Activated naive CD4-positive, alpha-beta T cell treated with Interleukin-2 at 50 U/mL for 16 hours (primary cell): ENCODE measurements at places on chromosomes 1 and 21.

DNA sequence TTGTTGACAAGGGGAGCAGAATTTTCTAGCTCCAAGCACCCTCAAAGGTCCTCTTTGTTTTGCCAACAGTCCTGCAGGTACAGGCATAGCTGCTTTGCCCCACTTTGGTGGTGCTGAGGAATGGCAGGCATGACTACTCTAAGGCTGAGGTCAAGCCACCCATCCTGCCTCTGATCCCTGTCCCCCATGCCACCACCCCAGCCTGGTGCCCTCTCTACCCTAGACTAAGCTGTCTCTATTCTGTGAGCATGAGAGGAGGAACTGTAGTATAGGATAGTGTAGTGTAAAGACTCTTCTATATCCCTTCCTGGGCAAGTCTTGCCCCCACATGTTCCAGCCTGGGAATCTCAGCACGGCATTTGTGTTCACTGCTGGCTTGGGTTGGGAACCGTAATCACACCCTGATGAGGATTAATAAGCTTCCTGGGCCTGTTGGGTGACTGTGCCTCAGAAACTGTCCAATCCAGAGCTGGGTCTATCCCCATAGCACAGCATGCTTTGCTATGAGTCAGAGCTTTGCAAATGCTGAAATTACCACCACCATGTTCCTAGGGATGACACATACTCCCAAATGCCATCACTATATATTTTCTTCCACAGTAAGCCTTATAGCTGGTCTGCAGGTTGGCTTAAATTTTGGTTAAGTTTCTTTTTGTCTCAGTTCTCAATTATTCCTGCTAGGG, 105.7 kb upstream of the PPP2R5A start:
- DNase-seq, result no peak

- DNase-seq, result no peak
Observed at GRCh38 chr1:242398351-242398750, 126.1 kb downstream of the PLD5 start.

DNA sequence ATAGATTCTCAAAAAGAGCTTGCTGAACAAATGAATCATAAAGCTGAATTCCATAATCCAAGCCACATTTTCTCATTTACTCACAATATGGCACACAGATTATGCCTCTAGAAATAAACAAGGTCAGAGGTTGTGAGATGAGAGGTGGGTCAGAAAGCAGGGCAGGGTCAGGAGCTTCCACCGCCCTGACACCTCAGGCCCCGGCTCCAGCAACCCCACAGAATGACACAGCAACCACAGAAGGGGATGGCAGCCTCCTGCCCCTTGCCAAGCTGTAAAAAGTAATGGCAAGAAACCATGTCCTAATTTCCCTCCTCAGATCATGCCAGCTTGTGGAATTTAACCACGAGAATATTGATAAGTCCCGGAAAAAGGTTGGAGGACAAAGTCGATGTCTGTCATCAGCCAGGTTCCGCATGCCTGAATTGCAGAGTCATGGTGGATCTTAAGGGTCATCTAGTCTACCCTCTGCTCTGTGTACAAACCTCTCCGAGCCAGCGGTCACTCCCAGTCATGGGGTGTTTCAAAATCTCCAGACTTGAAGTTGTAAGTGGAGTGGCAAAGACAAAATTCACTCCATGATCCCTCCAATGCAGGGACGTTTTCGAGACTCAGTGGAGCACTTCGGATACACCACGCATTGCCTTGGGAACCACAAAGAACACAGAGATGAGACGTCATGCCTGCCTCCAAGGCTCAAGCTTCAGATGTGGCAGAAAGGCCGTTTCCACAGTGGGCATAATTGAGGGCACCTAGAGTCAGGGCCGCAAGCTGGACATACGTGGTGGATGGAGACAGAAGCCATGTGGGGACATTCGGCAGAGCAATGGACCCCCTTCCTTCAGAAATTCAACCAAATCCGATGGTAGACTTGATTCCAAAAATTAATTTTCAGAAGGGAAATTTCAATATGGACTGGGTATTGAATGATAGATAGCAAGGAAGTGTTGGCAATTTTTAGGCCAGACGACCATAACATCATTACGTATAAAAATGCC, 254.0 kb downstream of the TOMM20 start:
- DNase-seq, result no peak

DNA sequence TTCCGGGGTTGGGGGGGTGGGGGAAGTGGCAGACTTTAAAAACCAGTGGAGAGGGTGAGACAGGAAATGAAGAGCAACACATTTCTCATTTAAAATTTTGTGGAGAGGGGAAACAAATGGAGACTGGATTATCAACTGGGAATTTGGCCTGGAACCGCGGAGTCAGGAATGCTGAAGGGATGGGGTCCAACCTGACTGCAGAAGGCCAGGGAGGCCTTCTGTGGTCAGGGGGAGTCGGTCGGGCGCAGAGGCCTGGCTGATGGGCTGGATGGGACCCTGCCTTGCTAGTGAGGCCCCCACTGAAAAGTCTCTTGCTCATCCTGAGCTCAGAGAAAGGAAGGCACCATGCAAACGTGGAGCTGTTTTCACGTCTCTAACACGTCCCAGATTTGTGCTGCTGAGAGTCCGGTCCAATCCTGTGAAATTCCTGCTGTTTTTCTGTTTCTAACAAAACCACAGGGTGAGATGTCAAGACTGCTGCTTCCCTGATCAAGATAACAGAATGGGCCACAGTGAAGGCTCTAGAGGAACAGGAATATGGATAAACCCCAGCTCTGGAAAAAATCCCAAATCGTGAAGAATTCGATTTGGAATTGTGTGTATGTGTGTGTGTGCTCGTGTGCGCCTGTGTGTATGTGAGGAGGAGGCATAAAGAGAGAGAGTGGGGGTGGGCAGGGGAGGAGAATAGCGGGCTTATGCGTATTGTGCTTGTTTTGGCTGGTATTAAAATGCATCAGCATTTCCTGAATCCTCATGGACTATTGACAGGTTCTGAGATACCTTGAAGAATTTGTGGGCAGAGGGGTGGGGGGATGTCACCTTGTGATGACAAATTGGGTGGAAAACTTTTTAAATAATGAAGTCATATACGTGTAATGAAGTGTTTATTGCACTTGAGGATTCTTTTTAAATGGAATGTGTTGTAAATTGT, 117.4 kb downstream of the NGF start:
- DNase-seq, result no peak

GRCh38 chr1:18539171-18539570, 58.4 kb downstream of the KLHDC7A start:
- no peak for DNase-seq

DNA sequence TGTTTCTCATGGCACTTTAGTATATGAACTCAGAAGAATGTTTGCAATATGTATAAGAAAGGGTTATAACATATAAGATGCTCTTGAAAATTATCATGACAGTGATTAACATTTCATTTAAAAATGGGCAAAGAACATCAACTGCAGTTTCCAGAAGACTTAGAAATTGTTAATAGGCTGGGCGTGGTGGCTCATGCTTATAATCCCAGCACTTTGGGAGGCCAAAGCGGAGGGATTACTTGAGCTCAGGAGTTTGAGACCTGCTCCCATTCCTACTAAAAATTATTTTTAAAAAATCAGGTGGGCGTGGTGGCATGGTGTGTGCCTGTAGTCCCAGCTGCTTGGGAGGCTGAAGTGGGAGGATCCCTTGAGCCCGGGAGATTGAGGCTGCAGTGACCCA, 23.1 kb downstream of the MTF2 start:
- DNase-seq, result no peak

DNA sequence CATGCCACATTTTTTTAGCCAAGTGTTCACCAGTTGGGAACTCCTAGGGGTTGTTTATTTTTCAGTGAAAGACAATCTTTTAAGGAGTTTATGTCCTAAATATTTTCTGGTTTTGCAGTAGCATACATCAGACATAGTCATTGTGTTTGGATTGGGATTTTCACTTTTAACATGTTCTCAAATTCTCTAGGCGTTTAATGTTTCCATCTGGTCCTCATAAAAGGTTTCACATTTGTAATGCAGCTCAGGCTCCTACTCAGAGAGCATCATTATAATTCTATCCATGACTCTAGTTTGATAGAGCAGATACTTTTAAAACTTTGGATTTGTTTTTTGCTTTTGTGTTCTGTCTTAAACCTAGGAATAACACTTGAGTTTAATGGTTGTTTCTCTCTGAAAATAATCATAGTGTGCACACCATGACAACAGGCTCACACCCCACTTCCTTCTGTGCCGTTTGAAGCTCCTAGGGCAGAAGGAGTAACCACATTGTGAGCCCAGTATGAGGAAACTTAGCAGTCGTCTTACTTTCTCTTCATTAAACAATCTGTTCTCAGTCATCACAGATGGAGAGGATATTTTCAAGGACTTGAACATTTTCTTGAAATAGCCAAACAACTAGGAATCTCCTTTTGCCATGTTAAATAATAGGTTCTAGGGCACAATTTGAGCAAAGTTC, 219.6 kb downstream of the PDE4B start:
- DNase-seq, result no peak

- DNase-seq, result no peak
Observed at GRCh38 chr1:78375996-78376395, 114.8 kb upstream of the PTGFR start.

DNA sequence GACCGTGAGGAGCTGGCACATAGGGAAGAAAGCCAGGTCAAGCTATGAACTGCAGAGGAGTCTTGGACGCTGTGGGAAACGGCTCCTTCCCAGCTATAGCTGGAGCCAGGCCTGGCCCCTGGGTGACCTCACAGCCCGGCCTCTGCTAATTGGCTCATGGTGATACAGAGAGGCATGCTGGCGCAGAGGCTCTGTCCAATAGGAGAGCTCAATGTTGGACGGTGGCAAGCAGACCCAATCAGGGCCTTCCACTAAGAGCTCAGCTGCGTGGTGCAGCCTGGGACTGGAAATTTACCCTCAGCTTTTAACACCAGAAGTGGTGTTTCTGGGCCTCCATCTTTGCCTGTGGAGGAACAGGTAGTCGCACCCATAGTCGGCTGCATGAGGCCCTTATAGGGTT, 64.4 kb upstream of the GRHL3 start:
- no peak for DNase-seq

DNA sequence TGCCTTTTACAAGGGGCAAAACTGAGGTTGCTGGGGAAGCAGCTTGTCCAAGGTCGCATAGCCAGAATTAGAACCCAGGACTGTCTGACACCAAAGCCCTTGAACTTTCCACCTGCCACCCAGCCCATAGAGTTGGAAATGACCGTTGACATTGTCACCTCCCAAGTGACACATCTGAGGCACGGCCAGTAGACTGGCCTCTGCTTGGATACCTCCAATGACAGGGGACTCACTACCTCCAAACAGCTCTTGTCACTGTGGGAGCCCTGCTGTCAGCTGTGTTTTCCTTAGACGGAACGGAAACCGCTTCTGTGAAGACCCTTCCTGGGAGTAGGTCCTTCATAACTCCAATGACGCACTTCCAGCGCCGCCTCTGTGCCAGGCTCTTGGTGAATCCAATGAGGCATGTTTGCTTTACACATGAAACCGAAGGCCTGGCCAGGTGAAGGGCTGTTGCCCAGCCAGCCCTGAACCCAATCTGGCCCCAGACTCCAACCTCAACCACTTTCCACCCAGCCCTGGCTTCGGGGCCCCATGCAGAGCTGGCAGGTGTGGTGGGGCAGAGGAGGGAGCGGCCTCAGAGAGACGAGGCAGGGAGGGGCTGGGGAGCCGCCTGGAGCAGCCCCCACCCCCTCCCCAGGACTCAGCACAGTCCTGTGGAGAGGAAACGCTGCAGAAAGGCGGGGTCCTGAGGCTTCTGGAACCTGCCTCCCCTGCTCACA, 109.2 kb upstream of the IFFO2 start:
- DNase-seq, result no peak

DNA sequence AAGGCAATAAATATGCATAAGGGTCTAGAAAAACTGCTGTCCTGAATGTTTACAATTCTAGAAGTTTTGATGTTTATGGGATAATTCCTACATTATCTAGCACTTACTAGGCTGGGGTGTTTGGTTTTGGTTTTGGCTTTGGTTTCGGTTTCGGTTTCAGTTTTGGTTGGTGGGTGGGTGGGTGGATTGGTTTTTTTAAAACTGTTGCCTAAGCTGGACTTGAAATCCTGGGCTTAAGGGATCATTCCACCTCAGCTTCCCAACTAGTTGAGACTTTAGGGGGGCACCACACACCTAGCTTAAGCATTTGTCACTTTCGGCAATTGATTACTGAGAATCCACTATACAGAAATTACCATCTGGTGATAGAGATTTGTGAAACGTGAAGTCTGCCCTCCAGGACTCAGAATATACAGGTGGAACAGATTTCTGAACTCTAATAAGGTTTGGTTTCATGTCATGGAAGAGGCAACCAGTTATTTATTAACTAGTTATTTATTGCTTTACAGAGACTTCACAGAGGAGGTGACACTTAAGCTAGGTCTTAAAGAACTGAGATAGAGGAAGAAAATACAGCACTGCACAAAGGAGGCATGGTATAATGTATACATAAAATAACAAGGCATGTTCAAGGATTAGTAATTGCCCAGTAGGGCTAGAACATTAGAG, 69.6 kb downstream of the PIK3R3 start:
- DNase-seq, result peak; percentile 55

DNA sequence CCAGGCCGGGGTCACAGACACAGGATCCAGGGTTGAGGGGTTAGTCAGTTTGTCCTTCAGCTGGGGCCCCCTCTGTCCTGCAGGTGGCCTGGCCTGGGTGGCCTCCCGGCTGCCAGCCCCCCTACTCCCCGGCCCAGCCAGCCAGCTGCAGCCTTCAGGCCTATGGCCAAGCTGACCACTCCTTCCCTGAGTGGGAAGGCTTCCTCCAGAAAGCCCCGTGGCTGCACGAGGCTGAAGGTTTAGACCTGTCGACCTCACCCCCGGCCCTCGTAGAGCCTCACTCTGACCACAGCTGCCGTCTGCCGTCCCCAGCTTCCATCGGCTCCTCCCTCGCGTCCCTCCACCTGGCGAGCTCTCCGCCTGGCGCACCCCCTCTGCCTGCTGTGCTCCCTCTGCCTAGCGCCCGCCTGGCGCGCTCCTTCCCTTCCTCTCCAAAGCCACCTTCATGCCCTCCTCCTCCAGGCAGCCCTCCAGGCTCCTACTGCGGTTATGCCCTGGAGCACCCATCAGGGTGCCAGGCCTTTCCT, 9.6 kb downstream of the TTLL10 start:
- no peak for DNase-seq
